ENCODE measurements at places on chromosomes 3 and 15. TPM values are rescaled to one million over a fixed set of nuclear protein-coding genes. Genes with fewer than 3 reads are reported as not detected.

ARL6 gene
- total RNA-seq: 15.2 TPM

MUSTN1 gene
- total RNA-seq: 1.3 TPM

PEX11A gene
- total RNA-seq: 12.6 TPM

CDCP1 gene
- 75.6 TPM for total RNA-seq

FETUB gene
- not detected for total RNA-seq

B3GNT5 gene
- 4.8 TPM for total RNA-seq

- no peak for DNase-seq
These were observed 399.0 kb upstream of the ARRDC4 start for GRCh38 chr15:97561529-97561928.

DNA sequence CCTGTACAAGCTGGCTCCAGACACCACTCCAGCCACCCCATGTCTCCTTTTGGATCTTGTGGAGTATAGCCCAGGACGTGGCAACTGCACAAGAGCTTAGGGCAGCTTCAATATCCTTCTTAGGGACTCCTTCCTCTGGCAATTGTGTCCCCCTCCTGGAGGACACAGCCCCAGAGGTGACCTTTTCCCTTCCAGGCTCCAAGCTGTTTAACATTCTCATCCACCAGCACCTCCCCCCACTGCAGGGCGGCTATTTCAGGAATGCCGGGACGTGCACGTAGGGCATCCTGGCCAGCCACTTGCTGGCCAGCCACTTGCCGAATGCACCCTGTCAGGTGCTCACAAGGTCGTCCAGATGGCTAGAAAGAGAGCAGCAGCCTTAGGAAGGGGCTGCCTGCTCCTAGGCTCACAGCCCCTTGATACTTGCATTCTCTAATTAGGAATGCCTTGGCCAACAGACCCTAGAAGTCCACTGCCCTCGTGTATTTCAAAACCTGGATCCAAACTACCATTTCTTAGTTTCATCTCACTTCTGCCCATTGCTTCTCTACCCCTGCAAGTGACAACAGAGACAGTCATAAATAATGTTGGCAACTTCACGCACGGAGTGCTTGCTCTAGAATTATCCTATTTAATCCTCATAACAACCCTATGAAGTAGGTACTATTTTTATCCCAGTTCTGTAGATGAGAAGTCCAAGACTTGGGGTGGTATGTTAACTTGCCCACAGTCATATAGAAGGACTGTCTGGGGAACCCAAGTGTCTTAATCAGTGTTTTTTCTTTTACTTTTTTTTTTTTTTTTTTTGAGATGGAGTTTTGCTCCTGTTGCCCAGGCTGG lies 24.5 kb upstream of the IDH2 start:
- DNase-seq: peak; percentile 17

DNA sequence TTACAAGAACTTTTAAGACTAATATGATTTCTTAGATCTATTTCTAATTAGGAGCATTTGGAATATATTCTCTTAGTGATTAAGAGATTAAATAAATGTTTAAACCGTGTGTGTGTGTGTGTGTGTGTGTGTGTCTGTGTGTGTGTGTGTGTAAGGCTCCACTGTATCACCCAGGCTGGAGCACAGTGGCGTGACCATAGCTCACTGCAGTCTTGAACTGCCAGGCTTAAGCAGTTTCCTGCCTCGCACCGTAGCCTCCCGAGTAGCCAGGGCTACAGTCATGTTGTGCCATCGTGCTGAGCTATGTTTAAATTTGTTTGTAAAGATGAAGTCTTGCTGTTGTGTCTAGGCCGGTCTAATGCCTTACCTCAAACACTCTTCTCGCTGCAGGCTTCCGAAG lies 109.4 kb downstream of the KLHL25 start:
- DNase-seq: no peak

GRCh38 chr3:123499322-123499721 lies 50.4 kb upstream of the ADCY5 start:
- DNase-seq: no peak

DNA sequence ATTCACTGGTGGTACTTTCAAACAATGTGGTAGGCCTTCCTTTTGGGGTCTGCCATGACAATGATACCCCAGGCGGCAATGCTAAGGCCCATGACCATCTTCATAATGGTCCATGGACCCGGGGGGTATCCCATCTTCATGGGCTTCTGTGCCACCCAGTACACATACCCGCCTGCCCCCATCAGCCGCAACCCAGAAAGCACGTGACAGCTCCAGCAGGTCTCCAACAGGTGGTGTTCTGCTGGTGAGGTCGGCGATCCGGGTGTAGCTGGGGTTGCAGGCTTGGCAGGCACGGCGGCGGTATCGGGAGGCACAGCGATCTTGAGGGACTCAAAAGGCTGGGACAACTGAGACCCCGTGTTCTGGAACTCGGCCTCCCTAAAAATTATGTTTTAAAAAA lies 214.5 kb downstream of the SNRPN start:
- no peak for DNase-seq

DNA sequence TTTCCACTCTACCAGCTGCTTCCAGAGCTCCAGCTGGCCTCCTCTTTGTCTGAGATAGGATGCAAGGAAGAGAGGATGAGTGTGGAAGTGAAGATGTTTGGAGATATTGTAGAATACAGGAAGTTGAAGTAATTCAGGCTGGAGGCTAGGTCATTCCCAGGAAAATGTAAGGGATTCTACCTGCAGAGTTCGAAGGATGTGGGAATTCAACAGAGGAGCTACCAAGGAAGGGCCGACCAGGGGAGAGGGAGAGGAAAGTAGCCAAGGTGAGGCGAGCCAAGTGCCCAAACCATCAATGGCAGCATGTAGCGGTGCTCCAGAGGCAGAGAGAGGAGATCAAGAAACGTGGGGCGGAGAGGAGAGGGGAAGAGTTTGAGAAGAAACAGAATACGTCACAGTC lies 49.0 kb upstream of the EPHB3 start:
- no peak for DNase-seq

DNA sequence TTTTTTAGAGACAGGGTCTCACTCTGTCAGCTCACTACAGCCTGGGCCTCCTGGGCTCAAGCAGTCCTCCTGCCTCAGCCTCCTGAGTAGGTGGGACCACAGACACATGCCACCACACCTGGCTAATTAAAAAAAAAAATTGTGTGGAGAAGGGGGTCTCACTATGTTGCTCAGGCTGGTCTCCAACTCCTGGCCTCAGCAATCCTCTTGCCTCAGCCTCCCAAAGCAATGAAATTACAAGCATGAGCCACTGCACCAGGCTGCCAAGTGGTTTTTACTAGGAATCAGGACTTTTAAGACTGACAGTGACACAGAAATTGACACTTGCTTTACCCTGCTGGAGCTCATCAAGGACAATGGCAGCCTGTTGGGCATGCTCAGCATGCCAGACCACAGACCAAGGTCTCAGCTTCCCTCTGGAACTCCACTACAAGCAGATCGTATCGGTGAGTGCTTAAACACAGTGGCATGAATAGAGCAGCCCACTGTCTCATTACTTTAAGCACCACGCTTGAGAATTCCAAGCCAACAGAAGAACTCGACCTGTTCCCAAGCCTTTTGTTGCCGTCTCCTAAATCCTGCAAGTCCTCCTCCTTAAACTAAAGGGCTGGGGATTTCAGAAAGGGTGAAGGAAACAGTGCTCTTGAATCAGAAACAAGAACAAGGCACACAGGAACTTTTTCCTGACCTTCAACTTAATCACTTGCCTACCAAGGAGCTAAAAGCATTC lies 41.4 kb downstream of the EOMES start:
- DNase-seq: peak; percentile 35

DNA sequence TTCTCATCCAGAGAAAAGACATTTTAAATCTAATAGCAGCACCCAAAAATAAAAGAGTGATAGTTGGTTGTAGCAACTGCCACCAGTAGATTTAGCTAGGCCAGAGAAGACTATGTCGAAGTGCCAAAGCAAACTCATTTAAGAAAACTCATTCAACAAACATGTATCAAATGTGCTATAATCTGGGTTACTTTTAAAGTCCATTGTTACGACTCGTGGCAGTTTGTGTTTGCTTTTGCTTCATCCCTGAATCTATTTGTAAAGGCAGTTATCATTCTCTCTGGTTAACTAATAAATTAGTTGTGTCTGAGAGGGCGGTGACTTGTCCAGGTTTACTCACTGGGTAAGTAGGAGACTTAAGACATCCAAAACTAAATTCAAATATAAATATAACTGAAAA lies 159.4 kb downstream of the ZIC4 start:
- no peak for DNase-seq

DNA sequence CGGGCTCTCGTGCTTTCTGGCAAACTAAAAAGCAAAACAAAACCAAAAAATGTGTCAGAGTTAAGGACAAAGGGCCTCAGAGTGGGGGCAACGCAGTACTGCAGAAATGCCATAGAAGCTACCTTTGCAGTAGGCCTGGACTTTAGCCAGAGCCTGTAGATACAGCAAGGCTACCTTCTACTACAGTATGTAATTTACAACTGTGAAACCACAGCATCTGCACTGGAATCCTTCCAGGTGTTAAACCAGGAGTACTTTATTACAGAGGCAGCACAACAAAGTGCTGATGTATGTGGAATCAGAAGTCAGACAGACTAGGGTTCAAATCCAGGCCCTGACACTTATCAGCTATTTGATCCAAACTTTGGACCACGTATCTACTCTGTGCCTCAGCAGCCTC lies 34.9 kb downstream of the RUBCN start:
- no peak for DNase-seq

GRCh38 chr3:16675805-16676204 lies 70.6 kb upstream of the DAZL start:
- no peak for DNase-seq

- DNase-seq: peak; percentile 43
These were observed 24.1 kb downstream of the CRABP1 start for GRCh38 chr15:78364233-78364632.

GRCh38 chr3:20935791-20936190 lies 749.8 kb upstream of the SGO1 start:
- DNase-seq: no peak

DNA sequence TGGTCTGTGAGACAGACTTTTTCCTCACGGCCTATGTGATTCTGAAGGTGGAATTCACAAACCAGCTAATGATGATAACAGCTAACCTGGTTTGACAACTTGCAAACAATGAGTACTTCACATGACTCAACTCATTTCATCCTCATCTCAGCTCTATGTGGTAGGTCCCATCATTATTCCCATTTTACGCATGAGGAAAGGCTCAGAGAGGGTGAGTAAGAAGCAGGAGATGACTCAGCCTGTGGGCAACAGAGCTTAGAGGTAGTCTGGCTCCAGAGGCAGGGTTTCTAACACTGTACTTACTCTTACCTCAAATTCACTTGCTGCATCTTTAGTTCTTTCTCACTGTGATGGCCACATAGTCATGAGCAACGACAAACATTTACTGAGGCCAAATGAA lies 25.8 kb upstream of the PSMD6 start:
- DNase-seq: peak; percentile 83

DNA sequence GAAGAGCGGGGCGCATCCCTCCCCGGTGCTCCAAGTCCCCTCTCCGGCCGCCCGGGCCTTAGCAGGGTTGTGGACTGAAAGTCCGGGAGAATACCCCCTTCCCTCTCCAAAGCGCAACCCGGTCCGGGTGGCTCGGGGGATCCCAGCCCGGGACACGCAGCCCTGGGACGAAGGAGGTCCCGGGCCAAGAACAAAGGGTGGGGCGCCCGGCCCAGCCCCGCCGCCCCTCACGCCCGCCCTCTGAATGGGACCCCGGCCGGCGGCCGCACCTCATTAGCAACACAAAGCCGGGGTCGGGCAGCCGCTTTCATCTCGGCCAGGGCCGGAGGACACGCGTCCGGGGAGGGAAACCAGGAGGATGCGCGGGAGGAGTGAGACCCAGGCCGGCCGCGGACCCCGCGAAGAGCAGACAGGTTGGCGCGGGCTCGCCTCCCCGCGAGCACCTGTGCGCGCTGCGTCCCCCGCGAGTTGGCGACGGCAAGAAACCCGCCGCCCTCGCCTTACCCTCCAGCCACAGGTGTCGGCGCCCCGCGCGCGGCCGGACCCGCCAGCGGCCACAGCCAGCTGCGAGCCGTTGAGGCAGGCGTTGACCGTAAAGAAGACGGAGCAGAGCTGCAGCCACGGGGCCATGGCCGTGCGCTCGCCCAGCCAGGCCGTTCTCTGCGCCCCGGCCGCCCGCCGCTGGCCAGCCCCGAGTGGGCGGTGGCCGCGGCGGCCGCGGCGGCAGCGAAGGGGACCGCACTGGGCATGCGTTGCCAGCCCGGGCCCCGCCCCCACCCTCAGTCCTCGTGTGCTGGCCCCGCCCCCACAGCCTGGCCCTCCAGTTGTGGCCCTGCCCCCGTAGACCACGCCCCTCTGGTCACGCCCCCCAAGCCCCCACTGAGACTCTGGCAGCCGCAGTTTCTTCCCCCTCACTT lies at the start of gene IL17RD:
Gene IL17RD, minus strand, starts transcription at position 697 of the 917 bp plus-strand sequence. Its CDS starts 67 bp downstream, at position 630.
- peak; percentile 82 for DNase-seq

- no peak for DNase-seq
These were observed 45.0 kb upstream of the FOXP1 start for GRCh38 chr3:71628522-71628921.

DNA sequence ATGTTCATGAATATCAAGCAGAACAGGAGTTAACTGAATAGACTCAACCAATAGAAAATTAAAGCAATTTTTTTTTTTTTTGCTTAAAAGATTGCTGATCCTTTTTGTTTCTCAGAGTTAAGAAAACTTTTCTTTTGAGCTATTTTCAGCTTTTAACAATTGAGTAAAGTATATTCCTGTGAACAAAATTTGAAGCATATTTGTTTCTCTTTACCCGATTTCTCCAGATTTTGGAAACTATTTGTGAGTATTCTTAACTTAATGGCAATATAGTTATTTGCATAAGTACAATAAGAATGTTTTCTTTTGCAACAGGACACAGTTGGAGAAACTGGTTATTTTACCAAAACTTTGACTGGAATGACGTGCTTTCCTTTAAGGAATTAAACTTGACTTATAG lies 53.4 kb upstream of the C15orf39 start:
- DNase-seq: no peak

DNA sequence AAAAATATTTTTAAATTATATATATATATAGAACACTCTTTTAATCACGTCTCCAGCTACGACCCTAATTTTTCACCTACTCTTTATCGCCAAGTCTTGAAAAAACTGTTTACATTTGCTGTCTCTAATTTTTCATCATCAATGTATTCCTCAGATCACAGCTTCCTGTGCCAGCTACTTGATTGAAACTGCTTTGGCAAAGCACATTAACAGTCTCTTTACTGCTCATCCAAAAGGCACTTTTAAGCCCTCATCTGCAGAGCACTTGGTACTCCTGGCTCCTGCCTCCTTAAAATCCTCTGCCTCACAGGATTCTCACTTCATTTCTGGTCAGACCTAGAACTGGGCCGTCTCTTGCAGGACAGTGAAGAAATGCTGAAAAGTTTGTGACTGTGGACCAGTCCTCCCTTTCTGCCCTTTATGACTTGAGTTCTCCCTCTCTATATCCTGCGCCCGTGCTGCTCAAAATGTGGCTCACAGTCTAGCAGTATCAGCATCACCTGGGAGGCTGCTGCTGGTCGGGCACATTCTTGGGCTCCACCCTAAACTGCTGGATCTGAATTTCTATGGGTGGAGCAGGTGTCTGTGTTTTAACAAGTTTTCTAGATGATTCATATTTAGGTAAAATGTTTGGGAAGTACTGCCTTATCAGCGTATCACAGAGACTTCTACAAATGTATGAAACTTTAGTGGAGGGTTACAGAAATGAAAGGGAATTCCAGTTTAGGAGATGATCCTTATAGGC lies 196.8 kb downstream of the ADAMTSL3 start:
- no peak for DNase-seq

Data from RPMI7951 (cell line).